Aorta (tissue), 5 donors: ENCODE measurements at places on chromosomes 1 and 21. TPM values are rescaled to one million over a fixed set of nuclear protein-coding genes. Genes with fewer than 3 reads are reported as not detected.

The HTR6 gene
- total RNA-seq = not detected

GRCh38 chr1:15882665-15883064 lies 35.2 kb downstream of the SPEN start:
- H3K27me3 ChIP-seq = no peaks in the 10 kb centered on the region
- no peak for DNase-seq
- H3K36me3 ChIP-seq = peaks cover 2% of the 10 kb centered on the region
- no peak overlapping the region for H3K4me3 ChIP-seq
- peaks cover 3% of the 10 kb centered on the region for H3K4me1 ChIP-seq

GRCh38 chr1:115505148-115505571 lies 136.6 kb upstream of the VANGL1 start:
- H3K4me3 ChIP-seq = no peak overlapping the region
- H3K4me1 ChIP-seq = no peaks in the 10 kb centered on the region
- H3K36me3 ChIP-seq = no peaks in the 10 kb centered on the region
- DNase-seq = no peak

DNA sequence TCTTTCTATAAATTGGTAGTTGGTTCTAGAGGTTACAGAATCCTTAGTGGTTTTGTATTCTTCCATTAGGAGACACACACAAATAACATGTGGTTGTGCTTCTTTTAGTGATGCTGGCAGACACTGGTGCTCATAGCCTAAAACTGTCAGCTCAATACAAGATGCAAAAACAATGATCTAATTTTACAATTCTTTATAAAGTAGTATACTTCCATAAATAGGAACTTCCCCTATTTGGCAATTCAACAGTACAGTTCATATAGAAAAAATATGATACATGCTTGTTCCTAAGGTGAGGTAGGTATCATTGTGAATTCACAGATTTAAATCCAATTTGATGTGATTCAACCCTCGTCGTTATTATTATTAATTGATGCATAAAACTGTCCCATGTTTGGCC lies 20.8 kb upstream of the CCDC17 start:
- no peak overlapping the region for H3K27ac ChIP-seq
- H3K36me3 ChIP-seq = peaks cover 10% of the 10 kb centered on the region
- DNase-seq = no peak
- H3K4me1 ChIP-seq = no peaks in the 10 kb centered on the region
- no peaks in the 10 kb centered on the region for H3K27me3 ChIP-seq
- no peak overlapping the region for H3K4me3 ChIP-seq

GRCh38 chr1:243447347-243447746 lies 191.5 kb downstream of the SDCCAG8 start:
- H3K4me1 ChIP-seq = no peaks in the 10 kb centered on the region
- no peak overlapping the region for H3K27ac ChIP-seq
- H3K27me3 ChIP-seq = no peaks in the 10 kb centered on the region
- no peak for DNase-seq
- no peaks in the 10 kb centered on the region for H3K36me3 ChIP-seq
- no peak overlapping the region for H3K4me3 ChIP-seq

DNA sequence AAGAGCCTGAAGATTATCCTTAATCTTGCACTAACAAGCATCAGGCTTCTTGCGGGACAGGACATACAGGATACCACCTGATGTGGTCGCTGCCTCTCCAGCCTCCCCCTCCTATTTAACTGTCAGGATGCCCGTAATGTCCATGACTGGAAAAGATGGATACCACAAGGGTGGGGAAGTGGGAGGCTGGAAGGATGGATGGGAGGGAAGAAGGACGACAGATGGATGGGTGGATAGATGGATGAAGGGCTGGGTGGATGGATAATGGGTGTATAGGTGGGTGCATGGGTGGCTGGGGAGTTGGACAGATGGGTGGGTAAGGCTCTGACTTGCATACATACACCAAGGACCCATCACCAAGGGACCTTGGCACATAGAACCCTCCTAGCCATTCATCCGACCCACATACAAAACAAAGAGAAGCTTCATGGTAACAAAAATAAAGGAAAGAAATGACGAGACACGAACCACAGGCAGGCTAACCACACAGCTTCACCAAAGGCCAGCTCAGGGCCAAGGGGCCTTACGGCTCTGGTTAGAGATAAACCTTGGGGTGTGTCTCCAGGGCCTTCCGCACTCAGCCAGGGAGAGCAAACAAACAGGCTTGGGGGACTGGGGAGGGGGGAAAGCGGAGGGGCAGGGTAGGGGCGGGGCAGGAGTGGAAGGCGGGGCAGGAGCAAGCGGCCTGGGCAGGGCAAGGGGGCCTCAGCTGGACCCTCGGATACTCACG lies 50.5 kb downstream of the HSPG2 start:
- no peaks in the 10 kb centered on the region for H3K36me3 ChIP-seq
- H3K4me1 ChIP-seq = no peaks in the 10 kb centered on the region
- no peak for DNase-seq
- H3K4me3 ChIP-seq = no peak overlapping the region

DNA sequence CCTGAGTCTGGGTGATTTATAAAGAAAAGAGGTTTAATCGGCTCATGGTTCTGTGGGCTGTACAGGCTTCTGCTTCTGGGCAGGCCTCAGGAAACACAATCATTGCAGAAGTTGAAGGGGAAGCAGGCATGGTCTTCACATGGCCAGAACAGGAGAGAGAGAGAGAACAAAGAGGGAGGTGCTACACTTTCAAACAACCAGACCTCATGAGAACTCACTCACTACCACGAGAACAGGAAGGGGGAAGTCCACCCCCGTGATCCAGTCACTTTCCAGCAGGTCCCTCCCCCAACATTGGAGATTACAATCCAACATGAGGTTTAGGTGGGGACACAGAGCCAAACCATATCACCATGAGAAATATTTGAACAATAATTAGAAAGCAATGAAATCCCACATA lies 222.9 kb downstream of the FAM72C start:
- no peak overlapping the region for H3K27ac ChIP-seq
- H3K27me3 ChIP-seq = no peaks in the 10 kb centered on the region
- H3K36me3 ChIP-seq = no peaks in the 10 kb centered on the region
- H3K4me3 ChIP-seq = no peak overlapping the region
- no peak for DNase-seq
- no peaks in the 10 kb centered on the region for H3K4me1 ChIP-seq

GRCh38 chr1:8875216-8875861 lies 3.1 kb downstream of the ENO1 start:
- peak overlapping the region; percentile 31 for H3K27ac ChIP-seq
- H3K4me3 ChIP-seq = no peak overlapping the region
- H3K27me3 ChIP-seq = no peaks in the 10 kb centered on the region
- H3K36me3 ChIP-seq = peaks cover 12% of the 10 kb centered on the region
- DNase-seq = peak; percentile 40
